Effector memory CD4-positive, alpha-beta T cell (primary cell): ENCODE measurements at places on chromosomes 7 and 10.

GRCh38 chr7:44894888-44895580 lies 9.7 kb upstream of the PURB start:
- H3K27ac ChIP-seq, result no peak overlapping the region
- H3K27me3 ChIP-seq, result no peaks in the 10 kb centered on the region
- no peak for DNase-seq
- H3K4me1 ChIP-seq, result peaks cover 5% of the 10 kb centered on the region
- no peaks in the 10 kb centered on the region for H3K36me3 ChIP-seq
- H3K4me3 ChIP-seq, result no peak overlapping the region

DNA sequence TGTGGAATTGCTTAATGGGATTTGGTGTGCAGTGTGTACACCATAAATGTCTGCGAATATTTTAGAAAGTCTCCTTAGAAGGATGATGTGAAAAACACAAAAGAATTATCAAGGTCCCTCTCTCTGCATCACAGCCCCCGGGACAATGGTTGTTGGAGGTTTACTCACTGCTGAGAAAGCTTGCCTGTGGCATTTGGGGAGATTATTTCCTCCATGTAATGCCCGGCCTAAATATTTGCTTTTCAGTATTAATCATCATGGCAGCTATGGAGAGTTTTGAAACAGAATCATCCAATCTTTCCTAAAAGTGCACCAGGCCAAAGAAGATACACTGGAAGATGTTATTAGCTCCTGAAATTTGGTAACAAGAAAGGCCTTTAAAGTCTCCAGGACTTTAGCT lies 113.8 kb upstream of the ADCY1 start:
- H3K27me3 ChIP-seq, result no peaks in the 10 kb centered on the region
- no peak overlapping the region for H3K4me3 ChIP-seq
- H3K27ac ChIP-seq, result no peak overlapping the region
- no peaks in the 10 kb centered on the region for H3K36me3 ChIP-seq
- DNase-seq, result no peak
- H3K4me1 ChIP-seq, result no peaks in the 10 kb centered on the region

DNA sequence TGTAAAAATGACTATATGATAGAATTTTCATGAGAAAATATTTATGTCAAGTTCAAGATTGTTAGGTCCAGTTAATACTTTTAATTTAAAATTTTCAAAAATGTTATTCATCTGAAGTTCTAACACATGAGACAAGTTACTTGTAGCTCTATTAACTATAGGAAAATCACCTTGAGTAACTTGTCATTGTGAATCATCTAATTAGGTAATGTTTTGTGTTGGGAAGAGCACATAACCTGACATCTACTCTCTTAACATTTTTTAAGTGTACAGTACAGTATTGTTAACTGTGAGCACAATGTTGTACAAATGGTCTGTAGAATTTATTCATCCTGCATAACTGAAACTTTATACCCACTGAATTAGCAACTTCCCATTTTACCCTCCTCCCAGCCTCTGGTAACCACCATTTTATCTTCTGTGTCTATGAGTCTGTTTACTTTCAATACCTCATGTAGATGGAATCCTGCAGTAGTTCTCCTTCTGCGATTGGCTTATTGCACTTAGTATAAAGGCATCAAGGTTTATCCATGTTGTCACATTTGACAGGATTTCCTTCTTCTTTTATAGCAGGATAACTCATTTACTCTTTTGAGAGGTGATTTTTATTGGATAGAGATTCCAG lies 54.6 kb downstream of the ARL4A start:
- H3K4me1 ChIP-seq, result no peaks in the 10 kb centered on the region
- H3K36me3 ChIP-seq, result no peaks in the 10 kb centered on the region
- DNase-seq, result no peak
- no peak overlapping the region for H3K4me3 ChIP-seq

DNA sequence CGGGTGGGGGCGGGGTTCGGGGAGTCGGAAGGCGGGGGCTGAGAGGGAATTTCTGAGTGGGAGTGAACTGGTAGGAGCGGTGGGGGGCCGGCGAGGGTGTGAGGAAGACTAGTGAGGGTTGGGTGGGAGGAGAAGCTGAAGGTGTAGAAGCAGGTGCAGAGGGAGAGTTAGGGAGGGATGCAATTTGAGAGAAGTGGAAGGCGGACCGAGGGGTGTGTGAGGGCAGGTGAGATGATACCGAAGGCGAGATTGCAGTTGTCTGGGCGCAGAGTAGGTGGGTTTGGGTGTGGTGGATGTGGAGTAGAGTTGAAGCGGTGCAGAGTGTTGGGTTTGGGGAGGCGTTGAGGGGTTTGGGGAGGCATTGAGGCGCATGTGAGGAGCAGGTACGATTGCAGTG lies 643 bp downstream of the KAT6B start:
- peak overlapping the region; percentile 55 for H3K27ac ChIP-seq
- no peak for DNase-seq
- H3K4me1 ChIP-seq, result peaks cover 34% of the 10 kb centered on the region

GRCh38 chr7:13633857-13634256 lies 355.6 kb downstream of the ETV1 start:
- H3K4me1 ChIP-seq, result no peaks in the 10 kb centered on the region
- H3K27ac ChIP-seq, result no peak overlapping the region
- no peak overlapping the region for H3K4me3 ChIP-seq
- no peaks in the 10 kb centered on the region for H3K27me3 ChIP-seq
- H3K36me3 ChIP-seq, result no peaks in the 10 kb centered on the region

GRCh38 chr7:75995052-75995471 lies 667 bp upstream of the TMEM120A start:
- DNase-seq, result no peak
- no peaks in the 10 kb centered on the region for H3K27me3 ChIP-seq
- H3K4me1 ChIP-seq, result peaks cover 12% of the 10 kb centered on the region
- H3K27ac ChIP-seq, result no peak overlapping the region
- H3K36me3 ChIP-seq, result peaks cover 4% of the 10 kb centered on the region

DNA sequence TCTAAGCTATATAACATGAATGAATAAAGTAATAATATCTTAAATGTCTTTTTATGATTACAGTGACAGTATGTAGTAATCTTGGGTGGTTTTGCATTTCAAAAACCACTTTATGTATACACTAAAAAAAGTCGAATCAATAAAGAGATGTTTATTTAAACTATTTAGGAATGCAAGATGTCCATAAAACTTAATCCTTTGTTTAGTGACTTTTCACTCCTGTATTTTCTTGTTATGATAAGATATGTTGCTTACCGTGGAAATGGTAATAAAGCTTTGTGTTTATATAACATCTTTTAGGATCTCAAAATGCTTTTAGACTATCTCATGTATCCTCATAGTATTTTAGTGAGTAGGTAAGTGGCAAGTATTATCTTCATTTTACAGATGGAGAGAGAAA lies 48.5 kb downstream of the SP4 start:
- no peak overlapping the region for H3K4me3 ChIP-seq
- DNase-seq, result no peak
- H3K27me3 ChIP-seq, result no peaks in the 10 kb centered on the region
- no peak overlapping the region for H3K27ac ChIP-seq
- no peaks in the 10 kb centered on the region for H3K4me1 ChIP-seq

DNA sequence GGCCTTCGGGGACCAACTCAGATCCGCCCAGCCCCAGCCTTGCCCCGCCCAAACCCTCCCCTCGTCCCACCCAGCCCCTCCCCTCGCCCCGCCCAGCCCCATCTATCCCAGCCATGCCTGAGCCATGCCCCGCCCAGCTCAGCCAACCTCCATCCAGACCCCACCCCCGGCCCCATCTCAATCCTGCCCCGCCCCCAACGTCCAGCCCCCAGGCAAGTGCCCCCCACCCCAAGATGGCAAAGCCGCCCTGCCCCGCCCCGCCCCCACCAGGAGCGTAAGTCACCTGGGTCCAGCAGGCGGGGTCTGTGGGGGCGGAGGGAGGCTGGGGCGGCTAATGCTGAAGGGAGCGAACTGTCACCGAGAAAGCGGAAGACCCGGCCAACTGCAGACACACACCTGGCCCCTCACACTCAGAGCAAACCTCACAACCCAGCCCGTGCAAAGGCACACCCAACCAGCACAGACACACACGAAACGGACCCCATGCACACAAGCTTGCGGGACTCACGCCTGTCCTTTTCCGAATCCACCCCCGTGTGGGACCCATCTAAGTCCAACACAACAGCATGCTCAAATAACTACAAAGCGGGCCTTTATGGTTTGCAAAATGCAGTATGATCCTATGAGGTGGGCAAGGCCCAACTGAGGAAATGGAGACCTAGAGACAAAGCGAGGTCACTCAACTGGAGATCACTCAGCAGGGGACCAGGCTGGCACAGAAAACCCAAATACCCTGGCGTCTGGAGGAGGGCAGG lies 11.5 kb upstream of the OGA start:
- H3K36me3 ChIP-seq, result no peaks in the 10 kb centered on the region
- peak overlapping the region; percentile 43 for H3K4me3 ChIP-seq
- H3K4me1 ChIP-seq, result peaks cover 44% of the 10 kb centered on the region
- H3K27me3 ChIP-seq, result no peaks in the 10 kb centered on the region
- peak; percentile 59 for DNase-seq
- H3K27ac ChIP-seq, result peak overlapping the region; percentile 85

DNA sequence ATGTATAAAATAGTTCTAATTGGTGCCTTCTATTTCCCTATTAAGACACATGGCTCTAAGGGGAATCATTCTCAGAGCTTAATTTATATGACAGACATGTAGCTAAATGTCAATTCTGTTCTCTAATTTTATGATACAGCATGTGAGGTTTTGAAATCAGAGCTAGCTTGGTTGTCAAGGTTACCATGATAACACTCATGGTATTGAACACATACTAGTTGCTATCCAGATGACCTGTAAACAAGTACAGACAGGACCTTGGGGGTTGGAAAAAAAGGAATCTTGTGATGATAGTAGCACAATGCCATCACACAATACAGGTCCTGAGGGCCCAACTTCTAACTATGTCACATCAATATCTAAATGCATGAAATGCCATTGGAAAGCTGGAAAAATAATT lies 49.2 kb downstream of the RHOBTB1 start:
- DNase-seq, result no peak
- no peaks in the 10 kb centered on the region for H3K36me3 ChIP-seq
- H3K27ac ChIP-seq, result no peak overlapping the region
- no peak overlapping the region for H3K4me3 ChIP-seq

GRCh38 chr10:95330966-95331453 lies 40.2 kb upstream of the PDLIM1 start:
- no peak for DNase-seq
- no peak overlapping the region for H3K27ac ChIP-seq
- H3K4me3 ChIP-seq, result no peak overlapping the region

GRCh38 chr10:48343921-48344598 lies 37.6 kb downstream of the MAPK8 start:
- H3K36me3 ChIP-seq, result no peaks in the 10 kb centered on the region
- no peak for DNase-seq
- no peak overlapping the region for H3K27ac ChIP-seq
- no peak overlapping the region for H3K4me3 ChIP-seq
- no peaks in the 10 kb centered on the region for H3K4me1 ChIP-seq

DNA sequence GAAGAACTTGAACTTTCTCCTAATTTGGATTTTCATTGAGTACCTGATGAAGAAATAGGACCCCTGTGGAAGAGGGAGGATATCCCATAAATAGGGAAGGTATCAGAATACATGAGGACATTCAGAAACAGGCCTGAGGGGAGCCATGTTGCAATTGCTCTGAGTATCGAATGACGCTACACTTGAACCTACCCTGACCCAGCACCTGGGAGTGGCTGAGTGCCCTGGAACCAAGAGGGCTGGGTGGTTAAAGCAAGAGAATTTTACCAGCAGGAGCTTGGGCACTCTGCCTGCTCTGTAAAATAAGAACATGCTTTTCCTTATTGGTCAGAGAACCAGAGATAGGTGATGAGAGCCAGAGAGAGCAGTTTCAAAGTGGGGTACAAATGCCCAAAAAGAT lies 7.2 kb downstream of the NEUROD6 start:
- H3K27me3 ChIP-seq, result no peaks in the 10 kb centered on the region
- H3K4me3 ChIP-seq, result no peak overlapping the region
- no peaks in the 10 kb centered on the region for H3K4me1 ChIP-seq
- no peak for DNase-seq
- no peaks in the 10 kb centered on the region for H3K36me3 ChIP-seq

GRCh38 chr10:93850031-93851015 lies 43.5 kb upstream of the SLC35G1 start:
- no peaks in the 10 kb centered on the region for H3K36me3 ChIP-seq
- H3K27ac ChIP-seq, result no peak overlapping the region
- DNase-seq, result no peak
- H3K27me3 ChIP-seq, result no peaks in the 10 kb centered on the region

DNA sequence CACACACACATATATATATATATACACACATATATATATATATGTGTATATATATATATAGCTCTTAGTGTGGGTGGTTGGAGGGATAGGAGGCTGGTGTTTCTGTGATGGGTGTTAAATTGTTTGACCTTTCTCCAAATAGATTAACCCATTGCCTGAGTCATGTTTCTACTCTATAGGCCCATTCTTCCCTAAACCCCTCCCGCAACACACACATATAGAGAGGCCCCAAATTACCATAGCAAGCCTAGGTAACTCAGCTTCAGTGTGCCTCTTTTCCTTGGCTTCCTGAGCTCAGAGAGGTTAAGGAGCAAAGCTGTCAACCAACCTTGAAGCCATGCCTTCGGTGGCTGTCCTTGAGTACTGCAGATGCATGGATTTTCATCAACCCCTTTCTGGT lies 98.7 kb upstream of the ADO start:
- no peak overlapping the region for H3K27ac ChIP-seq
- no peak for DNase-seq
- no peaks in the 10 kb centered on the region for H3K36me3 ChIP-seq
- no peaks in the 10 kb centered on the region for H3K4me1 ChIP-seq

DNA sequence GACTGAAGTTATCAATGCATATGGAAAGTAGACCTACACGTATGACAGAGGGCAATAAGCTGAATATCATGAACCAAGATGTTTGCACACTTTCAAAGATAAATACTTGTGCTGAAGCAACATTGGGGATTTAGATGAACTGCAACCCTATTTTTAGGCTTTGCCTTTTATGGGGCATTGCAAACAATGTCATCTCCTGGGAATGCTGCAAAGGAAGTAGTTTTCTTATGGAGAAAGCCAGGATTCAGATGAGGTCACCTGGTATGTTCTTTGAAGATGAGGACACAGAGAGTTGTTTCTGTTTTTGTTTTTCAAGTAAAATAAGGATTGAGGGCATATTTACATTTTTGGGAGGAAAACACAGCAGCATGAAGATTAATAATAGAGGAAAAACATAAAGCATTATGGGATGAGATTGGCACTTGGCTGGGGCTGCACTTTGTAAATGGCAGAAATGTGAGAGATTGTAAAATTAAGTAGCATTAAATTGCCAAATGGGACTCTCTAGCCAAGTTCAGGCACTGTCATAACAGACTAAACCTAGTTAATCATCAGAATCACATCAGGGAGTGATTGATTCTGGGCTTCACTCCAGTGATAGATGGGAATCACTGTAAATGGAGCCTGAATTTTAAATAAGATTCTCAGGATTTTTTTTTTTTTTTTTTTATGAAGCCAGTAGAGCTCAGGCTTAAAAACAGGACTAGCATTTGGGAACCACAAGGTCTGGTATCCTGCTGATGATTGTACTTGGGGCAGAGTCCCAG lies 63.1 kb downstream of the MALRD1 start:
- H3K4me3 ChIP-seq, result no peak overlapping the region
- H3K27me3 ChIP-seq, result no peaks in the 10 kb centered on the region
- DNase-seq, result no peak
- no peaks in the 10 kb centered on the region for H3K36me3 ChIP-seq
- no peak overlapping the region for H3K27ac ChIP-seq

- no peak for DNase-seq
- no peaks in the 10 kb centered on the region for H3K27me3 ChIP-seq
- H3K4me1 ChIP-seq, result no peaks in the 10 kb centered on the region
- no peak overlapping the region for H3K27ac ChIP-seq
- no peaks in the 10 kb centered on the region for H3K36me3 ChIP-seq
Measured at GRCh38 chr7:119281181-119281846, 991.7 kb upstream of the KCND2 start.
